Bronchial epithelial cell (primary cell): ENCODE measurements at places on chromosomes 4 and X. TPM values are rescaled to one million over a fixed set of nuclear protein-coding genes. Genes with fewer than 3 reads are reported as not detected.

PNMA5 gene
- total RNA-seq: not detected in 2 replicates

AFP gene
- total RNA-seq: not detected in 2 replicates

SFRP2 gene
- not detected in 2 replicates for total RNA-seq

PNMA6A gene
- total RNA-seq: 0.53 and 0.77 TPM in 2 replicates

EGF gene
- total RNA-seq: 0.51 and 1.1 TPM in 2 replicates

TMEM271 gene
- not detected in 2 replicates for total RNA-seq

ETDB gene
- not detected in 2 replicates for total RNA-seq

PHEX gene
- 5.3 and 16.6 TPM in 2 replicates for total RNA-seq

PAGE2 gene
- total RNA-seq: not detected in 2 replicates

SNX25 gene
- 14.3 and 18.4 TPM in 2 replicates for total RNA-seq

XAGE1A gene
- not detected in 2 replicates for total RNA-seq

ATOH1 gene
- total RNA-seq: not detected in 2 replicates

TRO gene
- total RNA-seq: not detected in 2 replicates

COL4A6 gene
- total RNA-seq: 21.1 and 23.4 TPM in 2 replicates

DUSP21 gene
- not detected in 2 replicates for total RNA-seq

HHIP gene
- total RNA-seq: not detected in 2 replicates

NLGN4X gene
- 0.13 TPM in 1 of 2 replicates, not detected in the other for total RNA-seq

DUX4 gene
- not detected in 2 replicates for total RNA-seq

ETDA gene
- total RNA-seq: not detected in 2 replicates

TMEM156 gene
- 2.0 and 3.4 TPM in 2 replicates for total RNA-seq

MED28 gene
- total RNA-seq: 9.1 and 12.4 TPM in 2 replicates

BEX4 gene
- total RNA-seq: 10.3 and 17.8 TPM in 2 replicates

PLK4 gene
- 0.53 and 1.7 TPM in 2 replicates for total RNA-seq

LRCH2 gene
- under 0.01 and 0.26 TPM in 2 replicates for total RNA-seq

KLKB1 gene
- not detected in 2 replicates for total RNA-seq

CHST7 gene
- 3.4 and 4.0 TPM in 2 replicates for total RNA-seq

GNRHR gene
- total RNA-seq: under 0.01 and 0.13 TPM in 2 replicates

PDLIM3 gene
- 0.13 and 1.6 TPM in 2 replicates for total RNA-seq

CDS1 gene
- total RNA-seq: 20.0 and 28.2 TPM in 2 replicates

MAOB gene
- under 0.01 and 0.13 TPM in 2 replicates for total RNA-seq

TBX22 gene
- not detected in 2 replicates for total RNA-seq

F8A3 gene
- total RNA-seq: 0.26 and 0.38 TPM in 2 replicates

ZFP92 gene
- total RNA-seq: 0.53 and 1.3 TPM in 2 replicates

PALLD gene
- 69.2 and 92.7 TPM in 2 replicates for total RNA-seq

RAB9B gene
- total RNA-seq: not detected in 2 replicates

RXFP1 gene
- under 0.01 TPM in 1 of 2 replicates, not detected in the other for total RNA-seq
